Foreskin keratinocyte (primary cell): ENCODE measurements at places on chromosomes 6 and 20.

- no peak for DNase-seq
Measured at GRCh38 chr20:12375967-12376366, 458.3 kb downstream of the BTBD3 start.

DNA sequence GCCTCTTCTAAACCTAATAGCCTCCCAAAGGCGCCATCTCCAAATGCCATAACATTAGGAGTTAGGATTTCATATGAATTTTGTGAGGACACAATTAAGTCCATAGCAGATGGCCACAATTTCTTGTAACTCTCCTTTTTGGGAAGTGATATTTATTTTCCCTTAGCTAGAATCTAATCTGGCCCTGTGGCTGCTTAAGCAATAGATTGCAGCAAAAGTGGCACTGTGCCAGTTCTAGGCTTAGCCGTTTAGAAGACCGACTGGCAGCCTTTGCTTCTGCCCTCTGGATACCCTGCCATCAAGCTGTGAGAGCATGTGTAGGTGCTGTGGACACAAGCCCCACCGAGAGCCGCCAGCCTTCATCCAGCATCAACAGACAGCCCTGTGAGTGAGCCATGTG lies 15.9 kb upstream of the ADGB start:
- no peak for DNase-seq

- DNase-seq, result no peak
Measured at GRCh38 chr6:25296217-25296905, 17.2 kb downstream of the CARMIL1 start.

GRCh38 chr6:137046871-137047412 lies 2.2 kb upstream of the IL20RA start:
- DNase-seq, result no peak

DNA sequence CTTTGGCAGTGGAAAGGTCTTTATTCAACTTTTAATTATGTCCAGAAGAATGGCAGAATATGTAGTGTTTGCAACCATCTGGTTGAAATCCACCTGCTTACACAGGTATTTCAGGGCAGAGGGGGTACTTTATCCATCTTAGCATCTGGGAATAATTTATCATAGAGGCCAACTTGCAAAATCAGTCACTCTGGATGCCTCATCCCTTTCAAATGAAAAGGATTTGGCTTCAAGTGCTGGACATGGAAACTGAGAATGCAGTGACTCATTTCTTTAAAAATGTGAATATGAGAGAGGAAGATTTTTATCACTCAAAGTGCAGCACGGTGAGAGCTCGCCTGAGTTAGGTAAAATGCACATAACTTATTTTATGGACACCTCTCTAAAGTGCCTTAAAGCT lies 758.3 kb downstream of the KIF16B start:
- peak; percentile 41 for DNase-seq

- no peak for DNase-seq
Measured at GRCh38 chr20:25051386-25052155, 6.4 kb downstream of the ACSS1 start.

GRCh38 chr6:155084431-155085123 lies 89.5 kb downstream of the TIAM2 start:
- DNase-seq, result no peak

- DNase-seq, result no peak
Measured at GRCh38 chr6:17096096-17096495, 5.8 kb upstream of the STMND1 start.

GRCh38 chr20:29325304-29325640 lies 1932.2 kb upstream of the DEFB115 start:
- no peak for DNase-seq

DNA sequence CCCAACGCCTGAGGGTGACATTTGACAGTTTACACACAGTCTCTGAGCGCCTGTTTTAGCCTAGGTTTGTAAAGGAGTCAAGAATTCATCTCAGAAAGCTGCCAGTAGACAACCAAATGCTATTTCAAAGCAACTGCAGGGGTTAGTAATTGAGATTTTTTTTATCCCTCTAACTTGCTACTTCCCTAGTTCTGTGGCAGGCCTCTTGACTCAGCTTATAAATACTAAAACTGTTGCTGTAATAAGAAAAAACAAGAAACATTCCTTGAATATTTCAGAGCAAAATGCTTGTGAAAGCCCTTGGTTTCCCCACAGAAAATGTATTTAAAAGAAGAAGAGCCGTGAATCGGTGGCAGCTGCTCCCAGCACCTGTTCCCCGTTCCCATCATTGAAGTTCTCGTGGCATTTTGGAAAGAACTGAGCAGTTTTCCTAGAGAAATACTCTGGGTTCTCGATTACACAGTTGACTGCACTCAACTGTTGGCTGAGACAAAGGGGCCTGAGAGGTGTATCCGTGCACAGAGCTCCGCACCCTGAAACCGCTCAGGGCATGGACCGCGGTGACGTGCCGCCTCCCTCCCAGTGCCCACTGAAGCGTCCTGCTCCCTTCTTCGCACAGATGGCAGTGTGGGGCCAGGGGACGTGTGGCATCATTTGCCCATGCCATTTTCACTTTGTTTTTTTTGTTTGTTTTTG lies 20.9 kb downstream of the DLL1 start:
- no peak for DNase-seq

GRCh38 chr6:186340-186965 lies 105.8 kb upstream of the DUSP22 start:
- no peak for DNase-seq

- DNase-seq, result peak; percentile 51
Measured at GRCh38 chr6:158630938-158631616, 13.5 kb downstream of the DYNLT1 start.

DNA sequence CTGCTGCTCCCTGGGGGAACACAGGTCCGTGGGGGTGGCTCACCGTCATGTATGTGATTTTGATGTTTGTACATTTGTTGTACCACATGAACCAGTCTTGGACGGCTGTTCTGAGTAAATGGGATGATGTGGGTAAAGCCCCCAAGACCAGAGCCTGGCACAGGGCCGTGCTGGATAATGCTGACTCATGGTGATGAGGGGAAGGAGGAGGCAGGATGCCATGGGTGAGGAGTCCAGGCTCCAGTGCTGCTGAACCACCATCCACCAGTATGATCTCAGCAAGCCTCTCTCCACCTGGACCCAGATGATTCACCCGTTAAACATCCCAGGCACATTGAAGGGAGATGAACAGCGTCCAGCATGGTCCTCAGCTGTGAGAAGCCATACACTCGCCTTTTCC lies 9.6 kb upstream of the APCDD1L start:
- peak; percentile 78 for DNase-seq

- peak; percentile 91 for DNase-seq
Measured at GRCh38 chr20:13336308-13337089, 115.4 kb downstream of the ISM1 start.

DNA sequence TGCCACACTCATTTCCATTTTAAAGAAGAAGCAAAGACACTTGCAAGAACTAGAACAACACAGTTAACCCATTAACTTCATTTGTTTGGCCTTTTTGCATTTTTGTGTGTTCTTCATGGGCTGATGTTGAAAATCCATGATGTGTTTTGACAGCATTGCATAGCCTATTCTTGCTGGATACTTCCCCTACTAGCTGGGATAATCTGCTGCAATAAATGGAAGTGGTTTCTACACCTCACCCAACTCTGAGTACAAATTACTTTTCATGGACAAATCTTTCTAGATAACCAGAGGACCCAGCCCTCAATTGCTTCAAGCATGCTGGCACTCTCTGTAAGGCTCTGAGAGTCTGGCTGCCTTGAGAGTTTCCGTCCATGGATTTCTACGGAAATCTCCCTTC lies 26.5 kb downstream of the CST9L start:
- DNase-seq, result no peak

- no peak for DNase-seq
Measured at GRCh38 chr6:160277546-160277945, 18.9 kb upstream of the SLC22A2 start.

DNA sequence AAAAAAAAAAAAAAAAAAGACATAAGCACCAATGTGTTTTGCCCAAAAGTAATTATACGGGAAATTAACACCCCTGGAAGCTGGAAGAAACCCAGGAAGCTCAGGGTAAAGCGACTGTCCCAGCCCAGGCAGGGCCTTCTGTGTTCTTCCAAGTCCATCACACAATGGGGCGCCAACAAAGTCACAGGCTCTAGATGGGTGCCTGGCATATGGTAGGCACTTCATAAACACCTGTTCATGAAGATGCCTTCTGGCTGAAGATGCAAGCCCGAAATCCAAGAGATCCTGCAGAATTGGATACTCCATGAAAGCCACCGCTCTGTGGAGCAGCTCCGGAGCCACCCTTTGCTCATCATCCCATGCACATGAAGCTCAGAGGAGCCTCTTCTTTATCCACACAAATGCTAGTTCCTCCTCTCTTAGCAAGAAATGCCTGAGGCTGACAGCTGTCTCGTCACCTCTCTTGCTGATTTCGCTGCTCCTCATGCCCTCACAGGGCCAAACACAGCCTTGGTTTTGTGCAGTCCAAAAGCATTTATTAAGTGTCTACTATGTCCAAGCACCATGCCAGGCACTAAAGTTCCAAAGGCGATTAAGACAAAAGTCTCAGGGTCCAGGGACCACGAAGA lies 76.6 kb downstream of the TRERF1 start:
- no peak for DNase-seq

DNA sequence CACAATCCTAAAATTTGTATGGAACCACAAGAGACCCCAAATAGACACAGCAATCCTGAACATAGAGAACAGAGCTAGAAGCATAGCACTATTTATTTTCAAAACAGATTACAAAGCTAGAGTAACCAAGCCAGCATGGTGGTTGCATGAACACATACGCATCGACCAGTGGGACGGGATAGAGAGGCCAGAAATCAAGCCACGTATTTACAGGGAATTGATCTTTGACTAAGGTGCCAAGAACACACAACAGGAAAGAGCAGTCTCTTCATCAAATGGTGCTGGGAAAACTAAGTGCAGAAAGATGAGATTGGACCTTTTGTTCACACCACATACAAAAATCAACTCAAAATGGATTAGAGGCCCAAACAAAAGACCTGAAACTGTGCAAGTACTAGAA lies 21.1 kb downstream of the TTLL2 start:
- no peak for DNase-seq

DNA sequence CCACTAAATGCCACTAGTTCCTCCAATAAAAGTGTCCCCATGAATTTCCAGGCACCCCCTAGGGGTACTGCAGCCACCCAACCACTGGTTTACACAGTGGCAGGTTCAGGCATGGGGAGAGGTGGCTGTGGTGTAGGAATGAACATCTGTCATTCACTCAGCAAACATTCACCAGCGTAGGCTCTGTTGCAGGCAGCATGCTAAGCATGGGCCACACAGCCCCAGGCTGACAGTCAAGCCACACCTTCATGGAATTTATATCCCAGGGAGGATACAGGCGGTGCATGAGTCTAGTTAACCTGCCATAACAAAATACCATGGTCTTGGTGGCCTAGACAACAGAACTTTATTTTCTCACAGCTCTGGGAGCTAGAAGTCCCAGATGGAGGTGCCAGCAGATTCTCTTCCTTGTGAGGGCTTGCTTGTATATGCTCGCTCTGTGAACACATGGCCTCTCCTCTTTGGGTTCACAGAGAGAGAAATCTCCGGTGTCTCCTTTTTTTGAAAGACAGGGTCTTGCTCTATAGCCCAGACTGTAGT lies 135.7 kb downstream of the EYA2 start:
- no peak for DNase-seq

DNA sequence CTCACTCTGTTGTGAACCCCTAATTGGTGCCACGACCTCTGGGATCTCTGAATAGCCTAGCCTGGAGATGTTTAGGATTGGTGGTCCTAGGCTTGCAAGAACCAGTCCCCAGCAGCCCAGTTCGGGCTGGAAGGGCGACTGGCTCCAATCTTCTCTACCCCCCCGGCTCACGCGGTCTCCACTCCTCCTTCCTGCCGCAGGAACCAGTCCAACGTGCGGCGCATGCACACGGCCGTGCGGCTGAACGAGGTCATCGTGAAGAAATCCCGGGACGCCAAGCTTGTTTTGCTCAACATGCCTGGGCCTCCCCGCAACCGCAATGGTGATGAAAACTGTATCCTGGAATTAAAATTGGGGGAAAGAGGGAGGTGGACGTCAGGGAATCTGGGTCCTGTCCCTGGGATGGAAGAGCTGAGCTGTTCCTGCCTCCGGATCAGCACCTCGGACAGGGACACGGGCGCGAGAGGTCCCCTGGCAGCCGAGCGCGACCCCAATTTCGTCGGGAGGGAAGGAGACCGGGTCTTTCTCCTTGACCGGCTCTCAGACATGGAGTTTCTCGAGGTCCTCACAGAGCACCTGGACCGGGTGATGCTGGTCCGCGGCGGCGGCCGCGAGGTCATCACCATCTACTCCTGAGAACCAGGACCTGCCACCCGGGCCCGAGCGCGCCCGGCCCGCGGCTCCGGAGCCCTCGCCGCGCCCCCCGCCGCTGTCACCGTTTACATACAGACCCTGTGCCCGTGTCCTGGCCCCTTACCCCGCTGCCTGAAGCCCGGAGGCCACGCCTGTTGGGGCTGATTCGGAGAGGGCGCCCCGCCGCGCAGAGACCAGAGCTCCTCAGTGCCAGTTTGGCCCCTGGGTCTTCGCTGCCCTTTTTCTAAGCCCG lies 28.2 kb downstream of the SLC12A5 start:
- peak; percentile 25 for DNase-seq

DNA sequence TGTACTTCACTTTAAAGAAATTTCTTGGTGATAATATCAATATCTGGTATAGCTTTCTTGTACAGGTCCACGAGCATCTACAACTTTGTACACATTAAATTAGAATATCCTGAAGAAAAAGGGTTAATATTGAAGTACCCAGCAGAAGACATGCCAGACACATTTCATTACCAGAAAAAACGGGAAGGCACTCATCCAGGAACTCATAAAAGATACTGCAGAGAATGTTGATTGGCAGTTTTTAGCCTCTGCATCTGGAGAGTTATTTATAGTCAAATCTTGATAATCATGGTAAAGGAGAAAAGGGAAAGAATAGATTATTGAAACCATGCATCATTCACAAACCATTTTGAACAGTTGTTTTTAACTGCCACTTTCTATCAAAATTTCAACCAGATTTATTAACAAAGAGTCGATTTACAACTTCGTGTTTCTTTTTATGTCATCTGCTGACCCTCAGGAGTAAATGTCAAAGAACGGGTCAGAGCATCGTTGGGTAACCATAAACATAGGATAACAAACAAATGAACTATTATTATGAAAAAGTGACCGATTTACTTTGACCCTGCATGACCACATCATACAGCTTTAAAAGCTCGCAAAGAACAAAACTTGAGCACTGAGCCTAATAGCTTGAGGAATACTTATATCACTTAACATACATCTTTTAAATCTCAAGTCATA lies 229.2 kb upstream of the SGK1 start:
- no peak for DNase-seq

DNA sequence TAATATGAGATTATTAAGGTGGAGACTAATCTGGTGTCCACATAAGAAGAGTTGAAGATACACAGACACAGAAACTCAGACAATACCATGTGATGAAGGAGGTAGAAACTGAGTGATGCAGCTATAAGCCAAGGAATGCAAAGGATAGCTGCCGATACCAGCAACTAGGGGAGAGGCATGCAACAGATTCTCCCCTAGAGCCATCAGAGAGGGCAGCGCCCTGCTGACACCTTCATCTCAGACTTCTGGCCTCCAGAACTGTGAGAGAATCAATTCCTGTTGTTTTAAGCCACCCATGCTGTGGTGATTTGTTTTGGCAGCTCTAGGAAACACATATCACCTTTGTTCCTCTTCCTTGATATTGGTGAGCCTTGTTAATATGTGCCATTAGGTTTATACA lies 41.5 kb downstream of the STXBP5 start:
- DNase-seq, result no peak
